Activated B cell treated with CpG ODN at 0.5 μM for 24 hours (primary cell): ENCODE measurements at places on chromosomes 3 and 15.

DNA sequence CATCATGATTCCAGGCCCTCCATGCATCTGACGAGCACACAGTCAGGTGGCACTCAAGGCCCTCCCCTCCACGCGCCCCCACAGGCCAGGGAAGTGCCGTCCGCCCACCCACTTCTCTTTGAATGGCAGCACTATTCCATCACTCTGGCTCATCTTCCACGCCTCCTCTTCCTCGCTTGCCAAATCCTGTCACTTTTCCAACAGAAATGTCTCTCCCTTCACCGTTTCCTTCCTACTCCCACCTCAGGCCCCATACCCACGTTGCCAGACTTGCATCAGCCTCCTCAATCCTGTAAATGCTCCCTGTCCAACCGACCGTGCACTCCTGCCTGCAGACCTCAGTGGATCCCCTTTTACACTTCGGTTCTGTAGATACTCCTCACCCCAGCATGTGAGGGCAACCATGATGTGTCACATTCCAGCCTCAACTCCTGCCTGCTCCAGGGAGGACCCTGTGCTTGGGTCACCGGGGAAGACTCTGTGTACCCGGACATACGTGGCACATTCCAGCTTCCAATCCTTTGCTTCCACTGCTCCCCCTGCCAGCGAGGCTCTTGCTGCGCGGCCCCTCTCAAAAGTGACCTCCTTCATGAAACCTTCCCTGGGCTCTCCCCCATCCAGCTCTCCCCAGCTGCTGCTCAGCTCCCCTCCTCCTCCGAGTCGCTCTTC lies 29.6 kb downstream of the ADCY5 start:
- H3K27ac ChIP-seq = no peak overlapping the region
- H3K4me3 ChIP-seq = no peak overlapping the region
- no peaks in the 10 kb centered on the region for H3K36me3 ChIP-seq
- peaks cover 1% of the 10 kb centered on the region for H3K27me3 ChIP-seq

DNA sequence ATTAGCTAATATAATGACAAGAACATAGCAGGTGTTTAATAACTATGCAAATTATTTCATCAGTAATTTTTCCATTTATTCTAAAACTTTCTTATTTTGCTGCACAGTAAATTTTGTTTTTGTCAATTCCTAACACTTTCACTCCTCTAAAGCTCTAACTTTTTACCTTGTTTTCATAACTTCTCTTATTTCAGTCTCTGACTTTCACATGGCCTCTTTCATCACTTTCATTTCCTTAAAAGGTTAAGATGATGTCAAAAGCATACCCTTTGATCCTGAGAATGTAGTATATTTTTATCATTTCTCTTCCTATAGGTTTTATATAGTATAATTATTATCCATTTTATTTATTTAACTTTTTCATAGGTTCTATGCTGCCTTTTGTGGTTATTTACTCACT lies 1325.8 kb upstream of the ALCAM start:
- H3K27ac ChIP-seq = no peak overlapping the region
- DNase-seq = no peak
- H3K27me3 ChIP-seq = no peaks in the 10 kb centered on the region

- H3K36me3 ChIP-seq = no peaks in the 10 kb centered on the region
- DNase-seq = no peak
- no peak overlapping the region for H3K4me3 ChIP-seq
- no peaks in the 10 kb centered on the region for H3K27me3 ChIP-seq
- H3K4me1 ChIP-seq = peaks cover 40% of the 10 kb centered on the region
- no peak overlapping the region for H3K27ac ChIP-seq
Measured at GRCh38 chr3:46314517-46314916, 39.4 kb upstream of the CCR2 start.

GRCh38 chr15:39030291-39031070 lies 465.9 kb upstream of the RASGRP1 start:
- no peaks in the 10 kb centered on the region for H3K27me3 ChIP-seq
- no peak overlapping the region for H3K27ac ChIP-seq
- no peak overlapping the region for H3K4me3 ChIP-seq
- no peak for DNase-seq
- H3K36me3 ChIP-seq = no peaks in the 10 kb centered on the region

- H3K4me3 ChIP-seq = no peak overlapping the region
- peaks cover 12% of the 10 kb centered on the region for H3K27me3 ChIP-seq
- H3K4me1 ChIP-seq = peaks cover 10% of the 10 kb centered on the region
- no peak for DNase-seq
Measured at GRCh38 chr15:28109626-28110455, 10.7 kb upstream of the OCA2 start.

DNA sequence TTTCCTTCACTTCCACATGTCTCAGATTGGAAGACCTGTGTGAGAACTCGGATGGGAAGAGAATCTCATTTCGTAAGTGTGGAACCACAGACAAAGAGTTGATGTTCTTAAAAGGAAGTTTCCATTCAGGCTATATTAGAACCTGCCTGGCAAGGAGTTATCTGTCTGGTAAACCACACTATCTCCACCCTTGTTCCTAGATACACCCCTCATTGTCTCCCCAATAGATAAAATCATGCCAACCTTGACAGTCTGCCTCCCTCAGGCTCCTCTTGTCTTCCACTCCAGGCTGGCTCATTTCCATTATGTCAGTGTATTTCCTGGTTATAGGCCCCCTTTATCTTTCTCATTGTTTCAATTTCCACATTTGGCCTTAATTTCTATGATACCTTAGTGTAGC lies 89.2 kb downstream of the TMEM108 start:
- no peaks in the 10 kb centered on the region for H3K4me1 ChIP-seq
- H3K36me3 ChIP-seq = no peaks in the 10 kb centered on the region
- DNase-seq = no peak
- peaks cover 5% of the 10 kb centered on the region for H3K27me3 ChIP-seq
